ENCODE measurements at places on chromosomes 5 and 9.
A peak's percentile ranks its signal among the peaks of the same experiment; 100 is the strongest.

DNA sequence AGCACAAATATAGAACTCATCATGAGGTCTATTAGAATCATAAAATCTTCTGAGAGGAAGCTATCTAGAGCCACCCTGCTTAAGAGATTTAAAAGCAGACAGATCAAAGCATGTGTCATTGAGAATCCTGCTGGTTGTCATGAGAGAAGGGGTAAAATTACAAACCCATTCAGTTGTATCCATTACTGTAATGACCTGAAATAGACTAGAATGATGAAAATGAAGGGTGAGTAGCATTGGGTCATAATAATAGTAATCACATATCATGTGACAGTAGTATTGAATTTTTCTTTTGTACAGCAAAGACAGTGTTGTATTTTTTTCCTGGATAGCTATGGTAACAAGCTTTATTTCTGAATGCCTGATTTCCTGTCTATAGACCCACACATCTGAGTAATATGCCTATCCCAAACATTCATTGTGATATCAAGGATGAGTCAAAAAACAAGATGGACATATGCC lies 149.0 kb downstream of the PDE4D start:
- no peak for DNase-seq

DNA sequence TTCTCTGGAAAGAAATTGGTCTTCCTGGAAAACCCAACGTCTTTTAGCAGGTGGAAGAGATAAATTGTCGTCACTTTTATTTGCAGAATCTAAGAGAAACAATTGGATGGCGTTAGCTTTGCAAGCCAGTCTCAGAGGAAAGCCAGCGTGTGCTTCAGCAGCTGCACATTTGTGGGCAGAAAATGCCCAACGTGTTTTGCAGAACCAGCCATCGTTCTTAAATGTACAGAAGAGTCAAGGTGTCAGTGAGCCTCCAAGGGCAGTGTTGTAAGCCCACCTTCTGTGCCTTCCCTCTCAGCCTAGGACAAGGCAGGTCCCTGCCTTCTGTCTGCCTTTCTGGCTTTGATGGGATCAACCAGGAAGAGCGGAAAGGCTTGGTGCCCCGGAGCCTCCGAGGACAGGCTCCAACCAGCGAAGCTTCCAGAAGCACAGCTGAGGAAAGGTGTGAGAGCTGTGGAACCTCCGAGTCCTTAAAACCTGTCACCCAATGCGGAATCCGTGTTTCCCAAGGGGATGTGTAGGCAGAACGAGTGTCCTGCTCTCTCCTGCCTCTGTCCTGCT lies 116.0 kb upstream of the IRX2 start:
- DNase-seq: no peak

- DNase-seq: no peak
Observed at GRCh38 chr9:79014929-79015699, 556.7 kb upstream of the TLE4 start.

DNA sequence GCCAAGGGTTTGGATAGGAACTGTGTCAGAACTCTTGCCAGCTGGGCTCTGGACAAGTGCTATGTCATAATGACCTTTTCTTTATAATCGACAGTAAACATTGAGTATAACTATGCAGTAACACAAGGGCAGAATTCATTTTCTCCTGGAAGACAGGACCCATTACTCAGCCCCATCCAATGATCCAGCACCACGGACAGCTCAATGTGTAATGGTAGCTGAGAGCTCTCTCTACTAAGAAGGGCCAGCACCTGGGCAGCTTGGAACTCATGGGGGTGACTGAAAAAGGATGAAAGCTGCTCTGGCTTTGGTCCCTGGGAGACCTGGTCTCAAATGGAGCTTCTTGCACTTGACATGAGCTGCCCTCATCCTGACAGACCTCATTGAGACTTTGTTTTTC lies 347.8 kb downstream of the TRIM32 start:
- no peak for DNase-seq

GRCh38 chr5:87210076-87210475 lies 57.6 kb upstream of the RASA1 start:
- no peak for DNase-seq

DNA sequence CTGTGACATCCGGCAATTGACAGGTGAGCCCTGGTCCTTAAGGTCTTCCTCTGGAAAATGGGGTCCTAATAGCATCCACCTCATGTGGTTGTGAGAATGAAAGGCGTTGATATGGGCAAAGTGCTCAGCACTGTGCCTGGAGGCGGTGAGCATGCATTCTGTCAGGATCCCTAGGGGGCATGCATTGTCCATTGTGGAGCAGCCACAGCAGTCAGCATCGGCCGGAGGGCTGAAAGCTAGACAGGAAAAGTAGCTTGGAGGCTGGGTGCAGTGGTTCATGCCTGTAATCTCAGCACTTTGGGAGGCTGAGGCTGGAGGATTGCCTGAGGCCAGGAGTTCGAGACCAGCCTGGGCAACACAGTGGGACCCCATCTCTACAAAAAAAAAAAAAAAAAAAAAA lies 122.2 kb downstream of the LHX2 start:
- peak; percentile 61 for DNase-seq

- DNase-seq: no peak
Observed at GRCh38 chr5:115602591-115603125, 379 bp upstream of the TICAM2 start.

DNA sequence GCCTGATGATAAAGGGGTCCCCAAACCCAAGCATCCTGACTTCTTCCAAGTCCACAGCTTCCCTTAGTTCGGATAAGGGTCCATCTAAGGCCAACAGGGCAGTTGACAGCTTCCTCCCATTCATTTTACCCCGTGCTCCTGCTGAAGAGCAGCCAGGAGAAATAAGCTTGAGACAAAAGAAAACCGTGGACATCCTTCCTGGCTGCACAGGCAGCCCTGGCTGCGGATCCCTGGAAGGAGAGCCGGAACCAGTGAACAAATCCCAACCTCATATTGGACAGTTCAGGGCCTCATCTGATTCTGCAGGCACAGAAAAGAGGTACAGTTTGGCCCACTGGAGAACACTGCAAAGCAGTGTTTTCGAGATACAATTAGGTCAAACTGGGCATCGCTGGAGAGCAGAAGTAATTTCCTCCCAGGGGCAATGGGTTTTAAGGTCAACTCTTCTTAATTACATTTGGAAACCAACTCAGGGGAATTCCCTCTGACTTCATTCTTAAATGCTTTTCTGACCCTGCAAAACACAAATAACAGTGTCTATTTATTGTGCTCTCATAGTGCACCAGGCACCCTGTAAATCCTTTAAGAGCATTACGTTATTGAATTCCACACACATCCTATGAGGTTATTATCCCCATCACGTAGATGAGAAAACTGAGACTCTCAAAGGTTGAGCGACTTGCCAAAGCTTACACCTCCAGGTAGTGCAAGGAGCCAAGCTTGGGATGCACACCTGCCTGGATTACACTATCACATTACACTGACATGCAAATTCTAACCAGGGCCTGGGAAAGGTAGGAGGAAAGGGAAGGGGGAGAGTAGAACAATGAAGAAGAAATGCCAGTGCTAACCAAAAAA lies 21.2 kb downstream of the ADAM19 start:
- no peak for DNase-seq

GRCh38 chr5:149485655-149486615 lies 65.3 kb downstream of the CSNK1A1 start:
- DNase-seq: no peak

DNA sequence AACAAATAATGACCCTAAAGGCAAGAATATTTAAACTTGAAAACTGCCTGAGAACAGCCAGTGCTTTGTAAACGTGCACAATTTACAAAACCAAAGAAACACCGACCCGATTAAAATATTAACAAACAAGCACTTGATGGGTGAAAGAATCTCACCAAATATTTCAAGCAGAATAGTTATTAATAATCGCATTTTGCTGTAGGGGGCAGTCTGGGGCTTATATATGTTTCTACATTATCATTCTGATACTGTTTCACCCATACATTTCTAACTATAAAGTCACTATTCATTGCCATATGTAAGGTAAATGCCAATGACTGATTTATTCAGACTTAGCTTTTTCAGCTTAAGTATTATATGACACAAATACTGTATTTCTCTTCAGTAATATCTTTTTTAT lies 37.7 kb downstream of the UBAP2 start:
- DNase-seq: no peak

DNA sequence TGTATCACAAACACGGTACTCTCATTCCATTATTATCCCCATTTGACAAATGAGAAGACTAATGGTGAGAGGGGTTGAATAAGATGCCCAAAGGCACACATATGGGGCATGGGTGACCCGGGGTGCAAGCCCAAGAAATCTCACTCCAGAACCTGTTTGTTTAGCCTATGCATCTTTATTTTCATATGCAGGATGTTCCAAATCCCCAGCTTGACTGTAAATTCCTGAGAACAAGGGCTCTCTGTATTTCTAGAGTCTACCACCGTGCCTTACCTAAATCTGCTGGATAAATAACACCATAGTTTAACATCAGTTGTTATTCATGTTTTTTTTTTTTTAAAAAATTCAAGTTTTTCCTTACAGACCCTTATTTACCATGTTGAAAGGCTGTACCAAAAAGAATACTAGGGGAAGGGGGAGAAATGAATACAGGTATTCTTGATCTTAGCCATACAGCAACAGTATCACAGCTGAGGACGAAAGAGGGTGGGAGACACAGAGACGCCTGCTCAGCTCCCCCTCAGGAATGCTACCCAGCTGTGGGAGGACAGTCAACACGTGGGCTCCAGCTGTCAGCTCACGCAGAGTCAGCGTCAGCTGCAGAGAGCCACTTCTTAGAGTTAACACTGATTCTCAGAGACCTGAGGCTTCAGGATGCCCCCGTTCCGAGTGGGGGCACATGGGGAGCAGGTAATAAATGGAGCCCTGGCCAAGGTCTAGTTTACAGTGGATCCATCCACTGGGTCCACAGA lies 86.6 kb downstream of the MED27 start:
- no peak for DNase-seq

DNA sequence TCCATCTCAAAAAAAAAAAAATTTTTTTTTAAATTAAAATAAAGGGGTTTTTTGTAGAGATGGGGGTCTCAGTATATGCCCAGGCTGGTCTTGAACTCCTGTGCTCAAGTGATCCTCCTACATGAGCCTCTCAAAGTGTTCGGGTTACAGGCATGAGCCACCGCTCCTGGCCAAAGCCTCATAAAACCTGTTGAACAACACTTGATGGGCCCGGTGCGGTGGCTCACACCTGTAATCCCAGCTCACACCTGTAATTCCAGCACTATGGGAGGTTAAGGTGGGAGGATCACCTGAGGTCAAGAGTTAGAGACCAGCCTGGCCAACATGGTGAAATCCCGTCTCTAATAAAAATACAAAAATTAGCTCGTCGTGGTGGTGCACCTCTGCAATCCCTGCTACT lies 7.7 kb upstream of the NPM1 start:
- DNase-seq: no peak

GRCh38 chr9:125075997-125076396 lies 67.3 kb downstream of the SCAI start:
- no peak for DNase-seq

DNA sequence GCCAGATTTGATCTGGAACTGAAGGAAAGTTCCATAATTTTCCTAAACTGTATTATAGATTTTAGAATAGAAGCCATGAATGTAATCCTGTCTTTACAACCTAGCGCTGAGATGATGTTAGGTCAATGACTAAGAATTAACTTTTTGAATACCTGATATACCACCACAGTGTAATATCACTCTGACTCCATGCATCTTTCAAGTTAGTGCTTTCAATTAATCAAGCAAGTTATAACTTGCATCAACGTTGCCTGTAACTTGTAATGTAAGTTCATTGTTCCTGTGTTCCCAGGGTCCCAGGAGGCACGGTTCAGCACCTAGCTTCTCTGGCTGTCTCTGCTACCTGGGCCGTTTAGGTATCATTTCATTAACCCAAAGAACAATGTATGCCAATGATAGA lies 139.3 kb downstream of the CSNK1G3 start:
- DNase-seq: no peak

DNA sequence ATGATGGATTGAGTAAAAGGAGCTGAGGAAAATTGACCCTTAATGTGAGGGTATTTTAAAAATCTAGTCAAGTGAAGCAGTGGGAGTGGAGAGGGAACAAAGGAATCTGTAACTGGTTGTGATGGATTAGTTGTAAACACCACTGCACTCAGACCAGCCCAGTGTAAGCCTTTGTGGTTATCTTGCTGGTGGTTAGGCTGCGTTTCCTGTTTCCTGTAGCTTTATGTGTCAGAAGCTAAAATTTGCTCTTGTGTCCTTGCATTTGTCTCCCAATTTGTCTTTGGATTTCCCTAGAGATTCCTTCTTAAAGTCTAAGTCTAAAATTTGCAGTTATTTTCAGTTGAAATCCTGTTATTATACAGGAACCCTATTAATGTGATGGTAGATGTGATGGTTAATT lies 6.3 kb downstream of the IFNA21 start:
- peak; percentile 91 for DNase-seq

GRCh38 chr5:66870708-66871107 lies 274.5 kb downstream of the MAST4 start:
- DNase-seq: no peak

- DNase-seq: no peak
Observed at GRCh38 chr5:131256507-131256823, 7.4 kb upstream of the CDC42SE2 start.

DNA sequence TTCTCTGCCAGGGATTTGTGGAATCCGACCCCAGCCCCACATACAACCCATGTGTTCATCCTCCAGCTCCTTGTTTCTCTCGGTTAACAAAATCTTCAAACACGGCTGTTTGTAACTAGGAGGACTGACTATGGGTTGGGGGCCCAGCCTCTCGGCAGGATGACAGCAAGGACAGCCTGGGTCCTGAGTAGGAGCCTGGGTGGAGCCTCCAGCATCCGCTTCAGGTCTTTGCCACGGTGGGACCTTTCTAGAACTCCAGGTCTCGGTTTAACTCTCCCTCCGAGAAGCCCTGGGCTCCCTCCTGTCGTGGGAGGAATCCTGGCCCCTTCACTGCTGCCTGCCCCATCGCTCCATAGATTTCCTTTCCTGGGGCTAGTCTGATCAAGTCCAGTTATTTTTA lies 248.5 kb downstream of the PBX3 start:
- DNase-seq: no peak

DNA sequence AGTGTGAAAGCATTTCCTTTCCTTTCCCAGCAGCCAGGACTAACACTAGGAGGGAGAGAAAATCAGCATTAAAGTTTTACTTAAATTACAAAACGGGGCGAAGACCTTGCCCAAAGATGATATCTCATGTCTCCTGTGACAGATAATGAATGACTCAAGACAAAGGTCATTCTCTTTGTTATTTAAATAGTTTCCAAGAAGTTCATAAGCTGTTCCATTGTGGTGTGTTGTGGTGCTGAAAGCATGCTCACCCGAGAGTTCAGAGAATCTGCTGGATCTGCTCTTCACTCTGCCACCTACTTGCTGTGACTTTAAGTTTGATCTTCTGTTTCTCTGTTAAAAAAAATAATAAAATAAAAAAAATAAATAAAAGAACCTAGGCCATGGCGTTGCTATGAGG lies 265.9 kb upstream of the NR4A3 start:
- DNase-seq: no peak

DNA sequence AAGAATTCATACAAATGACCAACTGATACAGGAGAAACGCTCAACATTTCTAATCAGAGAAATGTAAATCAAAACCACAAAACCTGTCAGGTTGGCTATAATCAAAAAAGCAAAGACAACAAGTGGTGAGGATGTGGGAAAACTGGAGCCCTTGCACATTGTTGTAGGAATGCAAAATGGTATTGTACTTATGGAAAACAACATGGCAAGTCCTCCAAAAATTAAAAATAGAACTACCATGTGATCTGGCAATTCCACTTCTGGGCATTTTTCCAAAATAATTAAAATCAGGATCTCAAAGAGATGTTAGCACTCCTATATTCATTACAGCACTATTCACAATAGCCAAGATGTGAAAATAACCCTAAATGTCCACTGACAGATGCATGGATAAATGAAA lies 76.1 kb downstream of the FNIP1 start:
- no peak for DNase-seq

- DNase-seq: no peak
Observed at GRCh38 chr5:132734687-132735086, 2.7 kb downstream of the KIF3A start.

Measured in MV-4-11 (cell line).